ENCODE measurements at places on chromosomes 1 and 21.

GRCh38 chr1:162470216-162470615 is 27.4 kb upstream of the UHMK1 start:
- DNase-seq, result no peak

- no peak for DNase-seq
Observed at GRCh38 chr1:35016406-35016805, 15.3 kb downstream of the ZMYM6 start.

- no peak for DNase-seq
Observed at GRCh38 chr21:15192243-15192642, 127.4 kb upstream of the NRIP1 start.

- DNase-seq, result no peak
Observed at GRCh38 chr1:200733907-200734306, 4.8 kb upstream of the CAMSAP2 start.

DNA sequence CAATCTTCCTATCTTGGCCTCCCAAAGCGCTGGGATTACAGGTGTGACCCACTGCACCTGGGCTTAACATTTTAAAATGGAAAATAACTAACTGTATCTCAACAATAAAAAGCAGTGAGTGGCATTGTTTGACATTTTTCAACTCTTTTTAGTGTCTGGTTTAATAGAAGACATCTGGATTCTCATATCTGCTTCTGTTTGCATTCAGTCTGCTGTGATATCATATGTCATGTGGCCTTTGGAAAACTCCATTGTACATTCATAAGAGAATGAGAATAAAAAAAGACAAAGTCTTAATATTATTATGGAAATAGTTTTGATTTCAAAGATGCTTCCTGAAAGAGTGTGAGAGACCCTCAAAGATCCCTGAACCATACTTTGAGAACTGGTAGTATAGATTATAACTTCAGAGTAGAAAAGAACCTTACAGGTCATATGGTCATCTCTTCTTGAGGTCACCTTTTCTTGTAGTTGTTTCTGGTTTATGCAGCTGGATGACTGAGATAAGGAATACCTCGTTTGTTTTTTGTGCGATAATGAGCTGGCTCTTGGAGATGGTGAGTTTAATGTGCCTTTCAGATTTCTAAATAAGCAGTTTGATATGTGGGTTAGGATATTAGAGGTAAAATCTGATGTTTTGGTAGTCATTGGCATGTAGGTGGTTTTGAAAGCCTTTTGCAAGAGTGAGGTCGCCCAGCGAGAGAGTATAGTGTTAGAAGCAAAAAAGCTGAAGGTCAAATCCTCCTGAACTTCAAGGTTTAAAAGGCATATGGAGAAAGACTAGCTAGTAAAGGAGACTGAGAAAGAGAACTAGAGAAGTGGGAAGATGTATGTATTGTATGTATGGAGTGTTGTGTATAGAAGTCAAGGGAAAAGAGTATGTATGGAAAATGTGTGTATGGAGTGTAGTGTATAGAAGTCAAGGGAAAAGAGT is 17.2 kb downstream of the CEP350 start:
- no peak for DNase-seq

- DNase-seq, result no peak
Observed at GRCh38 chr1:51518586-51519047, 449 bp downstream of the EPS15 start.

DNA sequence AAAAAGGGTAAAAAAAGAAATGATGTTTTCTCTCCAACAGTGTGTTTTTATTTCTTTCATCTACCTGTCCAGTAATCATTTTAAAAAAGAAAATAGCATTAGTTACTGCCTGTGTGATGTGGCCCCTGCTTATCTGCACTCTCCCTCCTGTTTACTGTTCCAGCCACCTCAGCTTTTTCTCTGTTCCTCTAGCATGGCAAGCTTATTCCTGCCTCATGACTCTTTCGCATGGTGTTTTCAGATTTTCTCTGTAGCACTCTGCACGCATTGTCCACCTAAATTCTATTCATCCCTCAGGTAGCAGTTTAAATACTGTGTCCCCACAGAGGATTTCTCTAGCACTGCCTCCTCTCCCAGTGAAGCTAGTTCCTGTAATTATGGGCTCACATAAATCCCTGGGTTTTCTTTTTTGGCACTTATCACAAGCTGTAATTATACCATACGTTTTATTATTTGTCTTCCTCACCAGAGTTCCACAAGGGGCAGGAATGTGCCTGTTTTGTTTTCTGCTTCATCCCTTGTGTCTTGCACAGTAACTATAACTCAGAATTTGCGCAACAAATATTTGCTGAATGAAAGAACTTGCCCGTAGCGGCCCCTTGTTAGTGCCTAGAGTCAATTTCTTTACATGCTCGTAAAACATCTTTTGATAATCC is 51.4 kb upstream of the LRIG2 start:
- DNase-seq, result peak; percentile 34

DNA sequence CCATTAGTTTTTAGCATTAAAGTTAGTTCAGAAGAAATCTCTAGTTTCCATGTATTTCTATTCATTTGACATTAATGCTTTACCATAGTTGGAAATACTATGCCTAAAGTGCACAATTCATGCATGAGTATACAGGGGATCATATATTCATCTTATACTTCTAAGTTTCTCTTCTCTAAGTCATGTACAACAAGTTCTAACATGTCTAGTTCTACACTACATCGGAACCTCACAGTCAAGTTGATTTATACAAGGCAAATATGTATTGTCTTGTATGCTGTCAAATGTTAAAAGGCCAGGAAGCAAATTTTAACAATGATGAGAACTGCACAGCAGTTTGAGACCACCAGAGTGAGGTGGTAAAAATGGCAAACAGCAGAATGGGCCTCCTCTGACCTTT is 22.9 kb upstream of the MOB3C start:
- no peak for DNase-seq

GRCh38 chr1:31957701-31958674 is 19.8 kb upstream of the PTP4A2 start:
- DNase-seq, result no peak

DNA sequence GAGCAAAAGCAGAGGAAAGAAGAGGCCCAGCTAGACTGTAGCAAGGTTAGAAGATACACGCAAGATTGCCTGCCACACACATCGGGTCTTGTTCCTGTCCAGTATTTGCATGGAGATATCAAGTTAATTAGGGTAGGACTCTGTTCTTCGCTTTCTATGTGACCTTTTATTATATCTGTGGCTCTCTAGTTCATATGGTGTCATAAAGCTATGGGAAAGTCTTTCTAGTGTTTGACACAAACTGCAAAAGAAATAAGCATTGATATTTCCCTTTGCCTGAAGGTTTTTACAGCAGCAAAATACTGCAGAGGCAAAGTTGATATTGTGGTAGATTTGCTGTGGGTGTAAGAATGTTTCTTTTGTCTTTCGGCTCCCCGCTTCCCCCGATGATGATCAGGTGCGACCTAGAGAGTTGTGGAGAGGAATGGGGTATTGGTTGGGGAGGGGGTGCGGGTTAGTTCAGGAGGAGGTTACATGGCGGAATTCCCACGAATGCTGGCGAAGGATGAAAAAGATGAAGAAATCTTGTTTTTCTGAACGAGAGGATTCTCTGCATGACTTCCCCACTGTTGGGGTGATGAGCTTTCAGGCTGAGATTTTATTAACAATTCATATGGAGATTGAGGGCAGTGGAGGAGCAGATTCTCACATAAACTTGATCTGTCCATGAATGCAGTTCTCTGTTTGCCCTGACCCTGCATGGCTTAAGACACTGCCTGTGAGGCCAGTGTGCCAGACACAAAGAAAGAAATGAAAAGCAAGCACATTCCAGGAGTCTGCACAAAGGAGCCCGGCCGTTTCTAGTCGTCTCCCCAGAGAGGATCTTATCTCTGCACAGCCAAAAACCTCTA is 550.2 kb downstream of the USP25 start:
- DNase-seq, result no peak

DNA sequence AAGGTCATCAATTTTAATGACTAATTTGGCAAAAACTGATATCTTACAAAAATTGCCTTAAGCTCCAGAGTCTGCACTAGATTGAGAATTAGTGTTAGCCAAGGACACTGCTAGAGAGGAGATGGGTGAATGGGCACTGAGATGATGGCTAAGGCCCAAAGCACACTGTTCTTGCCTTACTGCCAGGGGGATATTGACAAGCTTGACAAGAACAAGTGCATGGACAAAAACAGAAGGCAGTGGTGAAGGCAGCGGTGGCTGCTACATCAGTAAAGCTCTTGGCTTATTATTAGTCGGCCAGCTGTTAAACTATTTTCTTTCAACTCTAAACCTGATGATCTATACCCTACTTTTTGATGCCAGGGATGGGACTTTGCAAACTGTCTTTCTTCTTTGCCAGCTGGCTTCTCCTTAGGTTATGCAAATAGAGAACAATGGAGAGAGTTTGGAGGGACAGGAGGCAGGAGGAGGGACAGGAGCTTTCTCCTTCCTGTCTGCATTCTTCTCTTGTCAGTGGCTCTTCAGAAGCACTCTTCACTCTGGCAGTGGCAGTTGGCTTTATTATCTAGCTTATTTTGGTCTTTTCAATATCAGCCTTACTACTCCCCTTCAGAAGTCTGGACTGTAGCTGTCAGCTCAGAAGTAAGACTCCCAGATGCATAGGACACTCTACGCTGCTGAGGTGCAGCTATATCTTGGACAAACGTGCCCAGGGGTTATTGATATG is 853.5 kb upstream of the TMPRSS15 start:
- DNase-seq, result no peak

DNA sequence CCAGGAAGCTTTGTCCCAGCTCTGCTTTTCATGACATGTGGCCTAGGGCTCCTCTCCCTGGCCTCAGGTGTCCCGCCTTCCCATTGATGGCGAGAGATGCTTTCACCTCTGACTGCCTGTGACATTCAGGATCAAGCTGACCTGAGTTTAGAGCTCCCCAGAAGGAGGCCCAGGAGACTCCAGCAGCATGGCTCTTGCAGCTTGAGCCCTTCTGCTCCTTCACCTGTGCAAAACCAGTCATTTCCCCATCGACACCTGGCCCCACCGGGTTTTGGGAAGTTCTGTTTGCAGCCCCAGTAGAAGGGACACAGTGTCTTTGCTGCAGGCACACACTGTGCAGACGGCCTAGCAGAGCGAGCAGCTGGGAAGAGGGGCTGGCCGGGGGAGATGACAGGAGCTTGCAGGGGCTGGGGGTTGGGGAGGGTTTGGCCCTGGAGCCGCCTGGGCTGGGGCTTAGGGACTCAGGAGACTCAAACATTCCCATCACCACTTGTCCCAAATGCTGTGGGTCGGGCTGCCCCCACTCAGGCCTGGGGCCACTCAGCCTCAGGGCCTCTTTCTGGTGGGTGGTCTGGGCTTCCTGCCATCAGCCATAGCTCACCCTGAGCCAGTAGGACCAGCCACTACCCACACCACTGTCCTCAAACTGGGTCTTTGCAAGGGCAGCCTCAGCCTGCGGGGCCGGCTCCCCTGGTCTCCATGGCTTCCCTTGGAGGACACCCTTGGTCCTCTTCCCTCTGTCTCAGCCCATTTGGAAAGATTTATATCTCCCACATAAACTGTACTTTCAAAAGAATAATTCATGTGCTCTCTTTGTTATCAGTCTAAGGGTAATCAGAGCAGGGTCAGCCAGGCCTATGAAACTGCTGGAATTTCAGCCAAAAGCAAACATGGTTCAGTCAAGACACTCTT is 3.8 kb upstream of the EDN2 start:
- no peak for DNase-seq

DNA sequence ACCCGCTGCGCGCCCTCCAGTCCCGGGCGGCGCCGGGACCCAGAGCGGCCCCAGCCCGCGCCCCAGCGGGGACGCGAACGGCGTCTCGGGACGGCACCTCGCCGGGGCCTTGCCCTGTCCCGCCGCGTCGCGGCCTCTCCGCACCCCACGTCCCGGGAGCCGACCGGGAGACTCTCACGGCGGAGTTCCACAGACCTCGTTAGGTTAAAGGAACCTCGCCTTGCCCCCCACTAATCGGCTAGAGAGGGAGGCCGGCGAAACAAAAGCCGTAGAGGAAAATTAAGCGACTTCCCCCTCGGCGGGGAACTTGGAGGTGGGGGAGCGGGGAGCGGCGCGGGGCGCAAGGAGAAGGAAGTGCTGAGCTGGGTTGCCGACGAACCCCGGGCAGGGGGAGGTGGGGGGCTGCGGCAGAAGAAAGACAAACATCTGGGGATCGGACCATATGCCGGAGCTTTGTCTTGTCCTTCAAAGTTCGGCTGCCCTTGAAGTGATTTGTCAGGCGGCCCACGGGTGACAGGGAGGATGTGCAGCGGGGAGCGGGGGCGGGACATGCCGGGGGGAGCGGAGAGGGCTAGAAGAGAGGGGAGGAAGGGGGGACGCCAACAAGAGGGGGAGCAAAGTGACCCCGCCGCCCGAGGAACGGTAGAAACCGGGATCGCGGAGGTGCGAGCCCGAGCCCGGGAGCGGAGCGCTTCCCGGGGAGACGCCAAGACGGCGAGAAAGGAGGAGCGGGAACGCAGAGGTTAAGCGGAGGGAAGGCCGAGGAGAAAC is 120.0 kb upstream of the RRP15 start:
- DNase-seq, result no peak

- no peak for DNase-seq
Observed at GRCh38 chr21:17467829-17468228, 45.0 kb upstream of the CXADR start.

DNA sequence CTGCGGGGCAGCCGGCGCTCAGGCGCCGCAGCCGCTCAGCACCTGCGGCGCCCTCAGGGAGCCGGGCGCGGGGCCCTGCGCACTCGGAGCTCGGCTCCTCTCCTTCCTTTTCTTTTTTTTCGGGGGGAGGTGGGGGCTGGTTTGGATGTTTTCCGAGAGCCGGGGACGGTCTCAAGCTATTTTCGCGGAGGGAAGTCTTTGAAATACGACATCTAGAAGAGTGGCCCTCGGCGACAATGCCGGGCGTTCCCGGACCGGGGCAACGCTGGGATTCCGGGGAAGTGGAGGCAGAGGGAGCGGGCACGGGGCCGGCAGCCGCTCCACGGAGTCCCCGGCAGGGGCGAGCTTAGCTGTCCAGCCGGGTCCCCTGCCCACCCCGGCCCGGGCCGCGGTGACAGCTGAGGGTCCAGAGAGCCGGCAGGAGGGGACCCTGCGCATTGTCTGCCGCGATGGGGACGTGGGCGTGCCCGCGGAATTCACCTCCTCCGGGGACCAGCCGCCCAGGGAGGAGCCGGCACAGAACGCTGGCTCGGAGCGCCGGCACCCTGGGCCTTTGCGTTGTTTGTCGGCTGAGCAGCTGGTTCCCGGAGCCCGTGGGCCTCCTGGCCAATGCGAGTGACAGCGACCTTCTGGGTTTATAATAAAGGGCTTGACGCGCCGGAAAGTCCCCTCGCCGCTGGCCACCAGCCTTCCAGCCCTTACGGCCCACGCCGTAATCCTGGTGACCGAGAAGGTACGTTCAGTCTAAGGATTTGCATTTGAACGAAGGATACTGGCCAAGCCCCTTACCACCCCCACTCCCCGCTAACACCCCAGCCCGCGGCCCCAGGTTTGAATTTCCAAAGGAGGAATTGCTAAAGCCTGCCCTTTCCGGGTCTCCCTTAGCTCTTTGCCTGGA is 582 bp downstream of the SLC37A1 start:
- no peak for DNase-seq

Measured in SK-N-MC (cell line).